ENCODE measurements at places on chromosomes 12 and 14. TPM values are rescaled to one million over a fixed set of nuclear protein-coding genes. Genes with fewer than 3 reads are reported as not detected.

Gene RAD52
- total RNA-seq: 9.3 TPM

Gene SYCP3
- 0.67 TPM for total RNA-seq

Gene LRP1-AS
- not detected for total RNA-seq

Gene FBXW8
- 17.6 TPM for total RNA-seq

Gene PTCSC3
- not detected for total RNA-seq

All from melanocyte of skin (primary cell).